ENCODE measurements at places on chromosomes 4 and X.

GRCh38 chrX:131081772-131082740, 23.9 kb downstream of the ARHGAP36 start:
- no peak for DNase-seq

- no peak for DNase-seq
Measured at GRCh38 chr4:61520166-61520565, 320.0 kb downstream of the ADGRL3 start.

GRCh38 chr4:1258457-1258856, 9.5 kb upstream of the CTBP1 start:
- DNase-seq, result peak; percentile 9

GRCh38 chrX:23626651-23627050, 40.6 kb upstream of the PRDX4 start:
- DNase-seq, result no peak

- DNase-seq, result no peak
Measured at GRCh38 chrX:124343016-124343415, 3.3 kb upstream of the SH2D1A start.

- DNase-seq, result peak; percentile 61
Measured at GRCh38 chr4:155787113-155787710, 28.4 kb downstream of the GUCY1B1 start.

DNA sequence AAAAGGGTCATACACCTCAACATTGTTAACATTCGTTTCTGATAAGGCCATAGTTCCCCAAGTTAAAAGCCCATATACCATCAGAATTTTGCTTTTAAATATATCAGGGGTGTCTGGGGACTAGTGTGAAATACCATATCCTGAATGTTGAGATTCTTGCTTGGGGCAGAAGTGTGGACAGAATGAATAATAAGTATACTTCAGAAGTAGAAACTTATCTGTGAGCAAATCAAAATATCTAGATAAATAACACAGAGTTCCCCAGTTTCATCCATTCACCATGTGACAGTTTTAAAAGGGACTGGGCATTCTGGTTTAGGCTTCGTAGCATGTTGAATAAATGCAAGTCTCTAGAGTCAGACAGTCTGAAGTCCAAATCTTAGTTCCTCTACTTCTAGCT, 110.5 kb downstream of the CHRNA9 start:
- no peak for DNase-seq

- peak; percentile 26 for DNase-seq
Measured at GRCh38 chr4:41600243-41600912, 62.4 kb downstream of the LIMCH1 start.

DNA sequence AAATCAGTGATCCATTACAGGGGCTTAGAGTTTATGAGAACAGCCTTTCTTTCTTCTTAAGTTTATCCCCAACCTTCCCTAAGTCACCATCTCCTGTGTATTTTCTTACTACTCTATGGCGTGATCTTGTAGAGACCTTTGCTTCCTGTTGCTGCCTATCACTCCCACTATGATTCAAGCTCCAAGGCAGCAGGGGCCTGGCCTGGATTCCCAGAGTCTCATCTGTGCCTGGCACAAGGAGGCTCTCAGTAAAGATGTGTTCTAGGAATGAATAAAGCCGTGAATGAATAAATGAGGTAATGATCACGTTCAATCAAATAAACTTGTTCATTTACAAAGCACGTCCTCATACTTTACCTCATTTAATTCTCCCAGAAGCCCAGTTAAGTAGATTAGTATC, 45.4 kb downstream of the CC2D2A start:
- DNase-seq, result no peak

- DNase-seq, result peak; percentile 75
Measured at GRCh38 chrX:48025561-48025960, 18.8 kb downstream of the SPACA5 start.

DNA sequence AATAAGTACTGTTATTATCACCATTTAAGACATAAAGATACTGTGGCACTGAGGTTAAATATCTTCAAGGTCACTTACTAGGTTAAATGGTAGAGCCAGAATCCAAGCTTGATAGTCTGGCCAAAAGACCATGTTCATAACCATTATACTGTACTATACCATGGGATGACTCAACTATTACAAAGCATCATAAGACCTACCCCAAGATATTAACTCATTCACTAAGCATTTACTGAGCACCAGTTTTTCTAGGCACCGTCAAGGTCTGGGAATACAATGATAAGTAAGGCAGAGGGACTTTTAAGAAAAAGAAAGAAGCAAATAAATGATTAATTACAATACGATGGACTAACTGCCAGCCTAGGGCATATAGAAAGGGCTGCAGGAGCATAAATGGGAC, 95.5 kb upstream of the KCTD8 start:
- peak; percentile 1 for DNase-seq

DNA sequence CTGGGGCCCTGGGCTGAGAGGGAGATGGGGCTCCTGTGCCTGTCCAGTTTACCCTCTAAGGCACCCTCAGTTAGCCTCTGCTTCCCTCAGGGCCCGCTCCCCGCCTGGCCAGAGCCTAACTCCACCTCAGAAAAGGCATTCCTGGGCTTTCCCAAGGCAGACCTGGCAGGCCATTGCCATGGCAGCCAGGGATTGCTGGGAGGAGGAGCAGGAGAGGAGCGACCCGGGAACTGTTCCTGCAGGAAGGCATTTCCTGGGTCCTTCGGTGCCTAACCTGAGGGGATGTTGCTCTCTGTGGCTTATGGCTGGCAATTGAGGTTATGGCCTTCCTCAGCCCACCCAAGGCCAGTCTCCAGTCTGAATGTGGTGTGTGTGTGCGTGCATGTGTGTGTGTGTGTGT, 131.3 kb downstream of the PJA1 start:
- DNase-seq, result no peak

DNA sequence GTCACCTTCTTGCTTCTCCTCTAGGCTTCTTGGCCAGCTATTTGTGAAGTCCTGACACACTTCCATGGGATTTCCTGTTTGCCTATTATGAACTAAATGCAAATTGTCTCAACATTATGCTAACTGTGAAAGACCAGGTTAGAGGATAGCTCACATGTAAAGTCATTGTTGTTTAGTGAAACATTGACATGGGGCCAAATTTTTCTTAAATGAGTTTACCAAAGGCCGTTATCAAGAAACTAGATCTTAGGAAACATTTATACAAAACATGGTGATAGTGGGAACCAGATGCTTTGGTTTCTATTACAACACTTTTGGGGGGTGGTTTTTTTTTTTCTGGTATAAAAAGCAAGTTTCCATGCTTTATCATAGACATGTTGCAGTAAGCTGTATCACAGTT, 466.8 kb upstream of the FAM241A start:
- DNase-seq, result peak; percentile 97

GRCh38 chr4:47195706-47196105, 164.3 kb downstream of the GABRB1 start:
- DNase-seq, result no peak

DNA sequence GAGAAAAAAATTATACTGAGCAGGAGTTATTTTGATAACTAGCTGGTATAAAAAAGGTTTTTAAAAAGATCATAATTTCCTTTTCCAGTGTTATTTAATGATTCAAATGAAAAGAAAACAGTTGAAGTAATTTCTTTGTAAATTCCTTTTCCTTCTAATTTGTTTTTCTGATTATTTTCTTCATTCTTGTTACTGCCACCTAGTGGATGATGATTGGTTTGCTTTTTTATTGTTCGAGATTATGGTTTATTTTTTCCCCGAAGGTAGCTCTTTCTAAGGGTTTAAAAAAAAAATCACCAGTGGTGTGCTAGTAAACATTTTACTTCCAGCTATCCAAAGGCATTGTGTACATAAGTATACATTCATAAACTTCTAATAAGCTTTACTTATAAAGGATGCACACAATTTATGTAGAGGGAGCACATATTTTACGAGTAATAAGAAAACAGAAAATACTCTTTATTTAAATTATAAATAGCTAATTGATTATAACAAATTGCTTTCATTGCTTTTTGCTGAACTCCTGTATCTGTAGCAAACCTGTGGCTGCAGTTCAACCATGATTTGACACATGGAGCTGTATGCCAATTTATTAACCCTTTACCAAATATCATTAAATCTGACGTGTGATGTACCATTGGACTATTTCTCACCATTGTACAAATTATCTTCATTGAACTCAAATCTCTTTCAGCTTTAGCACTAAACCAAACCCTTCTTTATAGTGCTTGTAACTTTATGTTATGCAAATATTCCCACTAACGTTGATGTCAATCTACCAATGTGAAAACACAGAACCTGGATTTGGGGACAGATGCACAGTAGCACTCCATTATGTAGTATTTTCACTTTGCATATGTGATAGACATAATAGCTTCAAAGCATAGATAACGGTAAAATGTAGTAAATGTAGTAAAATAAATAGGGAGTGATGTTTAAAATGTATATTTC, 97.8 kb upstream of the ANK2 start:
- DNase-seq, result peak; percentile 45

- DNase-seq, result peak; percentile 69
Measured at GRCh38 chr4:142405695-142406498, 440.2 kb downstream of the INPP4B start.

GRCh38 chrX:24030597-24030996, 3.6 kb upstream of the KLHL15 start:
- no peak for DNase-seq

DNA sequence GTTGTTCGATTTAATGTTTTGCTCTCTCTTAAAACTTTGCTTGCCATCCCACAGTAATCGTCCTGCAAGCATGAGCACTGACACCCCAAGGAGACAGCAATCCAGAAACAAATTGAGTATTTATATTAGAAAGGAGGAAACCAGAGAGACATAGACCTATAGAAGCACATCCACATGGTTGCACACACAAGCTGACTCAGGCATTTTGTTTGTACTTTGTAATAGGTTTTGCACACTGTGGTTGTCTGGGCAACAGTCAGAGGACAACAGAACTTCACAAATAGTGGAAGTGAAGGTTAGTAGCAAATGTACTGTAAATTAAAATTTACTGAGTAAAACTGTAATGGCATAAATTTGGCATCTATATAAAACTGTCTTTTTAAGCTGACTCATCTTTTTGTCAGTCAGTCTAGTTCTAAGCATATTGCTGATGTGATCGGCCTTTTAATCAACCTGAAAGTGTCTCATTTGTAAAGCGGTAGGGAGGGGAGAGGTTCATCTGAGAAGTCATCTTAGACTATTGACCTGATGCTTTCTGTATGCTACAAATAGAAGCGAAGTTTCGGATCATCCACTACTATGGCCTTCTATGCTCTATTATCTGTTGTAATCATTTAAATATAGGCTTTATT, 1624.7 kb downstream of the ARAP2 start:
- DNase-seq, result peak; percentile 46

GRCh38 chr4:38294238-38294637, 334.0 kb downstream of the PTTG2 start:
- DNase-seq, result no peak

DNA sequence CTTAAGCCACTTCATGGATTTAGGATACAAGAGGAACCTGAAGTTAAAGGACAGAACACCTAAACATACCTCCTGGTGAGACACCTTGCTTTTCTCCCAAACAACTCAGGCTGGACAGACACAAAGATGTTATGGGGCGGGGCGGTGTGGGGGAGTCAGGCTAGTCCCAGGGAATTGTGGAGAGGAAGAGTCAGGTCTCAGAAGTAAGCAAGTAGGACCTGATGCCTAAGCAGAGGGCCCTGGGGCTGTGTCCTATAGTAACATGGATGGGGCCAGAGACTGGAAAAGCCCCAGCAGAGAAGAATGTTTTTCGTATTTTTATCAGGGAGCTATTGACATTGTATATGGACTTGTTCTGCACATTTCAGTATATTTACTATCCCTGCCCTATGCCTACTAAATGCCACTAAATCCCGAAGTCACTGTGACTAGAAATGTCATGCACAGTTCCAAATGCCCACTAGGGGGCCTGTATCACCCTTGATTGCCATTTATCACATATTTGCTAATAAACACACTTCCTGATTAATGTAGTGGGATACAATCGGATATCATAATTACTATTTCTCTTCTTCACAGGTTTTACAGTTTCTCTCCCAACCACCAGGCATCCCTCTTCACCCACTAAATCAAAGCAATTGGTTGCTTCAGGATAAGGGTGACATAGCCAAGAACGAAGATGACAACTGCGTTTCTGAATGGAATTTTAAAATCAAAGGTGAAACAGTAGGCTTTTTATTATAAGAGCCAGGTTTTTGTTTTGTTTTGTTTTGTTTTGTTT, 23.8 kb upstream of the ARHGAP10 start:
- DNase-seq, result peak; percentile 66

DNA sequence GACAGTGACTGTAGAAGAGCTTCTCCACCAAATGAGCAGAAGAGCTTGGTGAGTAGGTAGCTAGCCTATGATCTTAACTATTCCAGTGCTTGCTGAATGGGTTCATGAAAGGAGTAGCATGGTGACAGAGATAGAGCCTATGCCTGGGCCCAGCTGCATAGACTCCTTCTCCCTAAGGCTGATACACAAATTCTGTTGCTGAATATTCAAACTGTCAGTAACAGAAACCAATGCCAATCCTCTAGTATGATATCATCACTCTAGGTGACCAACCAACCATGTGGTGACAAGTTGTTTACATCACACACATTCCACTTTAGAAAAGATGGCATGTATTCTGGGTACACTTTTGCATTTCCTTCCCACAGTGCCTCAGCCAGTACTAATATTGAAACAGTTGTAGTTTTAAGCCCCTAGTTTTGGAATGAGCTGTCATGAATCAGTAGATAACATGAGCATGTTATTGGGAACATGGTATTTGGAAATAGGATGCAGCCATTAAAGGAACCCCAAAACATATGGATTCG, 103.4 kb upstream of the GRXCR1 start:
- no peak for DNase-seq

GRCh38 chr4:67531379-67531962, 13.8 kb downstream of the CENPC start:
- no peak for DNase-seq

GRCh38 chr4:8457646-8458252, 17.2 kb downstream of the TRMT44 start:
- no peak for DNase-seq

GRCh38 chr4:151038452-151039157, 23.5 kb upstream of the LRBA start:
- DNase-seq, result no peak

DNA sequence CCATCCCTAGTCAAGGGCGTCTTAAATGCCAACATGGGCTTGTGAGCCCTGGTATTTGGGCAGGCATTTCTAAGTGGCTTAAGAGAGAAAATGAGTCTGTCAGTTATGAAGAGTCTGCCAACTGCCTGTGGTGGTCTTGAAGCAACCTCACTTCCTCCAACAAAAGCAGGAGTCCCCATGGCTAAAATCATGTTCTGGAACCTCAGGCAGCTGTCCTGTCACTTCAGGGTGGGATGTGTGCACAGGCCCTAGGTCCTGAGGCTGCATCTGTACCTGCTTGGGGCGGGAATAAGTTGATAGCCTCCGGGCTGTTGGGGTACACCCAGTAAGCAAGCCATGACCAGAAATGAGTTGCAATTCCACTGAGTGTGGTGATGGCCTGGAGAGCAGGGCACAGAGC, 115.0 kb upstream of the SCML1 start:
- DNase-seq, result no peak

Measured in ELR (cell line).